ENCODE measurements at places on chromosomes 12 and 14. TPM values are rescaled to one million over a fixed set of nuclear protein-coding genes. Genes with fewer than 3 reads are reported as not detected.

Gene CCDC197
- not detected for polyA plus RNA-seq

Gene ANKLE2
- 25.1 TPM for polyA plus RNA-seq

Gene PTGER2
- polyA plus RNA-seq, result 1.3 TPM

Gene RNF212B
- polyA plus RNA-seq, result 0.68 TPM

Gene RNASE7
- polyA plus RNA-seq, result not detected

Gene BMP4
- polyA plus RNA-seq, result 2.5 TPM

Gene SOX5
- 1.0 TPM for polyA plus RNA-seq

Gene ERBB3
- polyA plus RNA-seq, result 23.3 TPM

Gene SALL2
- polyA plus RNA-seq, result 121 TPM

Gene SERPINA12
- polyA plus RNA-seq, result not detected

Gene ZC2HC1C
- polyA plus RNA-seq, result 3.7 TPM

Gene TTC5
- 9.3 TPM for polyA plus RNA-seq

Gene ZCCHC8
- polyA plus RNA-seq, result 24.8 TPM

Gene HIGD1C
- polyA plus RNA-seq, result not detected

Gene CLEC12A
- polyA plus RNA-seq, result not detected

Gene LRTM2
- not detected for polyA plus RNA-seq

Gene ANG
- 3.7 TPM for polyA plus RNA-seq

Measured in GM23338 (cell line).